ENCODE measurements at places on chromosomes 1 and 21.

GRCh38 chr1:214332946-214333798 is 52.2 kb downstream of the SMYD2 start:
- no peak for DNase-seq

DNA sequence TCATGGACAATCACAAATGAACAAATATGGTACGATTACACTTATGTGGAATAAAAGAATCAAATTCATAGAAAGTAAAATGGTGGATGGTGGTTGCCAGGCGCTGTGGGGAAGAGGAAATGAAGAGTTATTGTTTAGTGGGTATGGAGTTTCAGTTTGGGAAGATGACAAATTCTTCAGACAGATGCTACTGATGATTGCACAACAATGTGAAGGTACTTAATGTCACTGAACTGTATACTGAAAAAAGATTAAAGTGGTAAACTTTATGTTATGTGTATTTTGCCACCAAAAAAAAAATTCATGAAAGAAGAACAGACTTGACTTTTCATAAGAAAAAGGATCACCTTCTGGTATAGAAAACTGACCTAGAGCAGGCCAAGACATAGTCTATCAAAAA is 745.6 kb upstream of the CXADR start:
- no peak for DNase-seq

DNA sequence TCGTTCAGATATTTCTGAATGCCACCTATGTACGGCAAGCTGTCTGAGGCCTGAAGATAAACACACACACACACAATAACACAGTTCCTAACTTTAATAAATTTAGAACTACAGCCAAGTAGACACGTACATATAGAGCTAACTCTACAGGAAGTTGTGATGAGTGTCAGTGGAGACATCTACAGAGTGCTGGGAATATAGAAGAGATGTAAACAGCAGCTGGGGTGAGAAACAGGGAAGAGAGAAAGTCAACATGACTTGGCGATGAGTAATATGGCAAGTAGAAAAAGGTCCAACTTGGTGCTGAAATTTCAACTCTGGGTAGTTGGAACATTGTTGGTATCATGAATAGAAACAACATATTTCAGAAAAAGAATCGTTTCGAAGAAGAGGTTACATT is 206.5 kb downstream of the ZP4 start:
- DNase-seq, result no peak

- DNase-seq, result no peak
Observed at GRCh38 chr1:34470401-34470800, 284.4 kb upstream of the GJB5 start.

GRCh38 chr1:110535985-110536384 is 17.0 kb upstream of the KCNA10 start:
- no peak for DNase-seq

DNA sequence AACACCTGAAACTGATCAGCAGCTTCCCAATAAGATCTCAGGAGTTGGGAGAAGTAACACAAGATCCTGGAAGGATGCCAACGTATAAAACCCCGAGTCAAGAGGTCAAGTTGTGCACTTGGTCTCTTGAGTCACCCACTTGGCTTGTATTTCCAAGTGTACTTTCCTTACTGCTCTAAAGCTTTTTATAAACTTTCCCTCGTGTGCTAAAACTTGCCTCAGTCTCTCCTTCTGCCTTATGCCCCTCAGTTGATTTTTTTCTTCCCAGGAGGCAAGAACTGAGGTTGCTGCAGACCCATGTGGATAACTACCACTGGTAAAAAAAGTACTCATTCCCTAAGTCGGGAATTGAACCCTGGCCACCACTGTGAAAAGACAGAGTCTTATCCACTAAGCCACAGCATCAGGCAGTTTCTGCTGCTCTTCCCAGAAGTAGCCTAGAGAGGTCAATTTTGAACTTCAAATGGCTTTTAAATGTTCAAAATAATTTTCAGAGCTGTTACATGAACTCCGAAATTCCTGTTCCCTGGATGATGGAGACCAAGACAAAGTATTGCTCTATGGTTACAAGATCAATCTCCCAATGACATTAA is 28.9 kb downstream of the ITLN2 start:
- DNase-seq, result no peak

DNA sequence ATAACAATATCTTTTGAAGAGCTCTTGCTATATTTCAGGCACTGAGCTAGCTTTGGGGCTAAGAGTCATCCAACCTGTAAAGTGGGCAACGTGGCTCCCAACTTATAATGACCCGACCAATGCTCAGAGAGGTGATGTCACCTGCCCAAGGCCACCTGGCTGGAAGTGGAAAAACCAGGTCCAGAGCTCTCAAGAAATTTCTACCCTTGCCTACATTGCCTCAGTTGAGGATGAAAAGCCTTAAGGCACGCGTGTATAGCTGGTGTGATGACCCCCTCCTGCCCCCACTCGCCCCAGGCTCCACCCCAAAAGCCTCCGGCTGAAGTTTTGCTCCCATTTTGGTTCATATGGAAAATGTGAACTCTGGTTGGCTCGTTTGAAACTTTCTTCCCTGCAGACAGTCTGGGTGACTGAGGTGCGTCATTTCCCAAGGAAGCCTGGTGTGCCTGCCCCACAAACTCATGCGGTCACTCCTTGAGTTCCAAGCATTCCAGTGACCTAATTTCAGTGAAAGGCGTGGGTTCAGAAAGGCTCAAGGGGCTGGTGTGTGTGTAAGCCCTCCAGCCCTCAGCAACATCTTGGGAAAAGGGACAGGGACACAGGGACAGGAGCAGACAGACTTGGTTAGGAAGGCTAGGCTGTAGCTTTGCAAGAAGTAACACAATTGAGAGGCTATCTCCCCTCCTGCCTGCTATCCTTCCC is 20.5 kb downstream of the HTR1D start:
- DNase-seq, result no peak

- no peak for DNase-seq
Observed at GRCh38 chr1:220747437-220748088, 559 bp upstream of the MTARC2 start.

GRCh38 chr21:45525910-45526306 is 16.3 kb downstream of the SLC19A1 start:
- DNase-seq, result no peak

DNA sequence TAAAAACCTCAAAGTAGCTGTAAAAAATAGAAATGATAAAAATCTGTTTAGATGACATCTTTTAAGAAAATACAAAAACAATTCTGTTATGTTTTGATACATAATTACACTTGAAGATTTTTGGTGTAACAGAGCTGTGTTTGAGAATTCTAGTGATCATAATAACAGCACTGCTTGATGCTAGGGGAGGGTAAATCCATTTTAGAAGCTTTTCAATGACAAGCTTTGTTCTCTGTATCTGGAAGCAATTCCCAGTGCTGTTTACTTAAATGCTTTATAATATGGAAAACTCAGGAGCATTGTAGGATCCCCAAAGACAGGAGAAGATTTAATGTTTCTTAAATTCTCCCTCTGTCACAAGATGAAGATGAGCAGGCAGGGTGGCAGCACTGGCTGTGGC is 359.3 kb downstream of the PDE4B start:
- no peak for DNase-seq

Measured in NCI-H748 treated with DMSO at 0.1 percent for 48 hours (cell line).